Lung microvascular endothelial cell (primary cell): ENCODE measurements at places on chromosomes 6 and 20. TPM values are rescaled to one million over a fixed set of nuclear protein-coding genes. Genes with fewer than 3 reads are reported as not detected.
A peak's percentile ranks its signal among the peaks of the same experiment; 100 is the strongest.

DNA sequence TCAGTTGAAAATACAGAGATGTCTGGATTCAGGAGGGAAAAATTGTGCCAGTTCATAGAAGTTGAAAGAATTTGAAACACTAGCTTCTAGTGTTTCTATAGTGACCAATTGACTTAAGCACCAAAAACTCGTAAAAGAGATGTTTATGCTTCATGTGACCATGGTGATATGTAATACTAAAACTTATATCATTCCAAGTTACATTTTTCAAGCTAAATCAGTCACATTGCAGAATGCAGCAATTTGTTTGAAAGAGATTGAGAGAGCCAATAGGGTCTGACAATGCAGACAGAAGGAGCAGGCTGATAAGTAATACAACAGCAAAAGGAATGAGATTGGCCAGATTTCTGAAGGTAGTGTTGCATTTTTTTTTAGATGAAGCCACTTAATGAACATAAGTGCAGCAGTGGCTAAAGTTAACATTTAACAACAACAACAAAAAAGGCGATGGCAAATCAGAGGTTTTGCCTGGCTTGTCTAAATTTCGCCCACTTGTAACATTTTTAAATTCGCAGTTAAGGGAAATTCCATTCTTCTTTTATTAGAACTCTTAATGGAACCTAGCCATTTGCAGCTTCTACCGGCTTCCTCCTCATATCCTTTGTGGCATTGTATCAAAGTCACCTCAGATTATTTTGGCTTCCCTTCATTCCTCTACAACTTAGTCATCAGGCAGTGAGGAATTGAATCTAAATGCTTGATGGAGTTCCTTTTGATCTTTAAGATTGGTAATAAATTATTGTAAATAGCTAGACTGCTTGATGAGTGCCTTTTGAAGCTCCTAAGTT is 484.0 kb upstream of the SOX4 start:
- DNase-seq: peak; percentile 61

DNA sequence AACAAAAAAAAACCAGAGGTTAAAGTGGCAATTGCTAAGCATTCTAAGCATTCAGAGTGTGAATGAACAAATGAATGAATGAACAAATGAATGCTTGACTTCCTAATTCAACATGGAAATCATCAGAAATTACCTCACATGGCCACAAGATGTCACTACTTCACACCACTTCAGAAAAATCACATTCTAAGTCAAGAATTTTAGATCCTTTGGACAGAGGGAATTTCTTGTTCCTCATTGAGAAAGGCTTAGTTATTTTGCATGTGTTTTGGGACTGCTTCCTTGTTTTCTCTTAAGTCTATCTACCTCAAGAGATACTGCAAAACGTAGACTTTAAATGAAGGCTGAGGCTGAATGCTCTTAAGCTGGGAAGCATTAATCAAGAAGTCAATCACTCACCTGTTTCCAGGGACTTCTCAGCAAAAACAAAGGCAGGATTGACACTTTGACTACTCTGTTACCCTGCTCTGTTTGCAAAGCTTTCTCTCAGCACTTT is 120.2 kb downstream of the MBOAT1 start:
- DNase-seq: peak; percentile 58

CNKSR3 gene
- total RNA-seq: 3.5 and 8.1 TPM in 2 replicates

GRCh38 chr6:39754514-39755115 is 29.4 kb upstream of the KIF6 start:
- no peak for DNase-seq

DNA sequence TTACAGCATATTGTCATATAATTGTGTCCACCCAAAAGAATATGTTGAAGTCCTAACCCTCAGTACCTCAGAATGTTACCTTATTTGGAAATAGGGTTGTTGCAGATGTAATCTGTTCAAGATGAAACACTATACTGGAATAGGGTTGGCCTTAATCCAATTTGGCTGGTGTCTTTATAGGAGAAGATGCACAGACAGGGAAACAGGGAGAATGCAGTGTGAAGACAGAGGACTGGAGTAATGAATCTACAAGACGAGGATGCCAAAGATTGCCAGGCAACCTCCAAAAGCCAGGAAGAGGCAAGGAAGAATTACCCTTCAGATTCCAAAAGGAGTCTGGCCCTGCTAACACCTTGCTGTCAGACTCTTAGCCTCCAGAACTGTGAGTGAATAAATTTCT is 482.9 kb downstream of the PTPRT start:
- no peak for DNase-seq

GRCh38 chr6:75317503-75318206 is 33.1 kb upstream of the TMEM30A start:
- DNase-seq: peak; percentile 42

DNA sequence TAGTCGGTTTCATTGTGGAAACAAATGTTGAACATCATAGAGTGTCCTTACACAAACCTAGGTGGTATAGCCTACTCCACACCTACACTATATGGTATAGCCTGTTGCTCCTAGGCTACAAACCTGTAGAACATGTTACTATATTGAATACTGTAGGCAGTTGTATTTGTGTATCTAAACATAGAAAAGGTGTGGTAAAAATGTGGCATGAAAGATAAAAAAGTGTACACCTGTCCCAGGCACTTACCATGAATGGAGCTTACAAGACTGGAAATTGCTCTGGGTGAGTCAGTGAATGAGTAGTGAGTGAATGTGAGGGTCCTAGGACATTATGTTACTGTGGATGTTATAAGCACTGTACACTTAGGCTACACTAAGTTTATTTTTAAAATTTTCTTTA is 103.0 kb downstream of the ZFAND3 start:
- no peak for DNase-seq

DNA sequence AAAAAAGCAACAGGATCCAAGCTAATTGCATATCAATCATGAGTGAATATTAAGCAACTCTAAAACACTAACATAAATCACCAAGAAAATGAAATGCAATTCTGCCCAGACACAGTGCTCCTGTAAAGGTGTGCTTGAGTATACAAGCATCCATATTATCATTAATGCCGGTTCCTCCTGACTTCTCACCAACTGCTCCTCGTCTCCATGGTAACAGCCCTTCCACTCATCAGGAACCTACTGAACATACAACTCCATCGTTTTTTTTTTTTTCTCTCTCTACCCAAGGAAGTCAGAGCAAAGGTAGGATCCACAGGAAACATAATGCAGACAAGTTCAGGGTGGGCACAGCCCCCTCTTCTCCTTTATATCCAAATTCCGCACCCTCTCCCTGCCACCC is 12.4 kb downstream of the GABBR1 start:
- DNase-seq: no peak

GRCh38 chr20:19691125-19691524 is 66.9 kb upstream of the RIN2 start:
- no peak for DNase-seq

LY6G6F gene
- not detected in 2 replicates for total RNA-seq

DNA sequence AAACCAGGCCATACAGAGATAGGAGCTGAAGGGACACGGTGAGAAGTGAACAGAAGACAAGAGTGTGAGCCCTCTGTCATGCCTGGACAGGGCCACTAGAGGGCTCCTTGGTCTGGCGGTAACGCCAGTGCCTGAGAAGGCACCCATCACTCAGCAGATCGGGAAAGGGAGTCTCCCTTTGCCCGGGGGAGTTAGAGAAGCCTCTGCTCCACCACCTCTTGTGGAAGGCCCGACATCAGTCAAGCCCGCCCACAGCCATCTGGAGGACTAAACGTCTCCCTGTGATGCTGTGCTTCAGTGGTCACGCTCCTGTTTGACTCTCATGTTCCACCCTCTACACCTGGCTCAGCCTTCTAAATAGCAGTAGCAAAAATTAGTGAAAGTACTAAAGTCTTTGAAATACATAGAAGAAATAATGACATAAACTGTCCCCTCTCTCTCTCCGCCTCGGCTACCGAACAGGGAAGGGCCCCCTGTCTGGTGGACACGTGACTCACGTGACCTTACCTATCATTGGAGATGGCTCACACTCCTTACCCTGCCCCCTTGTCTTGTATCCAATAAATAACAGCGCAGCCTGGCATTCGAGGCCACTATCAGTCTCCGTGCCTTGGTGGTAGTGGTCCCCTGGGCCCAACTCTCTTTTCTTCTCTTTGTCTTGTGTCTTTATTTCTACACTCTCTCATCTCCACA is 66.7 kb downstream of the RPP21 start:
- peak; percentile 55 for DNase-seq

TNNC2 gene
- total RNA-seq: not detected in 2 replicates

- DNase-seq: no peak
Measured at GRCh38 chr6:14271789-14272736, 154.5 kb downstream of the CD83 start.

DNA sequence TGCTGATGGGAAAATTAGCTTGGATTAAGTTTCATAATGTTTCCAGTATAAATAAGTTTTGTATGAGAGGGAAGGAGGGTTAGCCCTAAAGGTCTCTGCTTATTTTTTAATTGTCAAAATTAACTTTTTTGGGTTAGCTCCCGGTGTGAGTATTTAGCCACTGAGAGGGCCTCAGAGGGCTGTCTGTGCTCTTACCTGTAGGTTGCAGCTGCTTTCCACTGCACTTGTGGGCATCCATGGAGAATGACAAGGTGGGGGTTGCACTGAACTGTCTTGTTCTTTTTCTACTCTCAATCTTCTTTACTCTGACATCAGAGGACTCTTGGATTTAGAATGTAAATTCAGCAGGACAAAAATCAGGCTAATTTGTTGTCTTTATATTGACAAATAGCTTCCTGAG is 81.4 kb downstream of the CD164 start:
- no peak for DNase-seq

DNA sequence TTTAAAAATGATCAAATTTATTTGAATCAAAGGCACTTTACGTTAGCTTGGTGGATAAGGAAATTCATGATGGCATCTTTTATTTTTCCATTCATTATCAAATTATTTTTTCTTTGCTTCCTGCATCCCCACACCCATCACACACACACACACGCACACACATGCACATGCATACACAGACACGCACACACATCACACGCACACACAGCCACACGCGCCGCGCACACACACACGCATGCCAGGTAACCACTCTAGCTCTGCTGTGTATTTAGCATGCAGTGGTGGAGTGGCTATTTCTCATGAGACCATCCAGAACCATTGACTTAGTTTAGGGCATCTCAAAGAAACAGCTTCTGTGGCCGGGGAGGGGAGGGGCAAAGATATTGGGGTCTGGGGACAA is 47.0 kb downstream of the GNAS start:
- DNase-seq: no peak

PRKN gene
- under 0.01 and 0.40 TPM in 2 replicates for total RNA-seq

- DNase-seq: no peak
Measured at GRCh38 chr20:34824026-34824425, 1.4 kb downstream of the NCOA6 start.

GRCh38 chr6:3517350-3517749 is 60.5 kb upstream of the SLC22A23 start:
- no peak for DNase-seq

DNA sequence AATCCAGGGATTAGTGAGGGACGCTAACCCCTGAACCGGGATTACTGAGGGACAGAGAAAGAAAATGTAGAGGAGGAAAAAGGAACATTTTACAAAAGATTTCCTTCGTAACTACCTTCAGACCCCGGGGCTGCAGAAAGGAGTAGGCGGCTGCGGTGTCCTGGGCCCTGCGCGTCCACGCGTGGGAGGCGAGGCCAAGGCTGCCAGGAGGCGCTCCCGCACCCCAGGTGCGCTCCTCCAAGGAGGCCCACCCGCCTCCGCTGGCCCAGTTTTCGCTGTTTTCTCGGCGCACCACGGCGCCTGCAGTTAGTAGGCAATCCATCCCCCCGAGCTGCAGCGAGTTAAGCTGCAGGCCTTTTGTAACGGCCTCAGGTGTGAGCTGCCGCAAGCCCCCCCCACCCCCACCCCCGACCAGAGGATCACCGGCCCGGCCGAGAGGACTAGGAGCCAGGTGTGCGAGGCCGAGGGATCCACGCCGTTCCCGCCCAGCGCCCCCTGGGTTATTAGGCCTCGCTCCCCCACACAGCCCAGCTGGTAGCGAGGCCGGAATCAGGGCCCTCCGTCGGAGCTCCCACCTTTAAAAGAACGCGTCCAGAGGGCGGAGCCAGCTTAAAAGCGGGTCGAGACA is 380.3 kb upstream of the ARID1B start:
- DNase-seq: no peak

DNA sequence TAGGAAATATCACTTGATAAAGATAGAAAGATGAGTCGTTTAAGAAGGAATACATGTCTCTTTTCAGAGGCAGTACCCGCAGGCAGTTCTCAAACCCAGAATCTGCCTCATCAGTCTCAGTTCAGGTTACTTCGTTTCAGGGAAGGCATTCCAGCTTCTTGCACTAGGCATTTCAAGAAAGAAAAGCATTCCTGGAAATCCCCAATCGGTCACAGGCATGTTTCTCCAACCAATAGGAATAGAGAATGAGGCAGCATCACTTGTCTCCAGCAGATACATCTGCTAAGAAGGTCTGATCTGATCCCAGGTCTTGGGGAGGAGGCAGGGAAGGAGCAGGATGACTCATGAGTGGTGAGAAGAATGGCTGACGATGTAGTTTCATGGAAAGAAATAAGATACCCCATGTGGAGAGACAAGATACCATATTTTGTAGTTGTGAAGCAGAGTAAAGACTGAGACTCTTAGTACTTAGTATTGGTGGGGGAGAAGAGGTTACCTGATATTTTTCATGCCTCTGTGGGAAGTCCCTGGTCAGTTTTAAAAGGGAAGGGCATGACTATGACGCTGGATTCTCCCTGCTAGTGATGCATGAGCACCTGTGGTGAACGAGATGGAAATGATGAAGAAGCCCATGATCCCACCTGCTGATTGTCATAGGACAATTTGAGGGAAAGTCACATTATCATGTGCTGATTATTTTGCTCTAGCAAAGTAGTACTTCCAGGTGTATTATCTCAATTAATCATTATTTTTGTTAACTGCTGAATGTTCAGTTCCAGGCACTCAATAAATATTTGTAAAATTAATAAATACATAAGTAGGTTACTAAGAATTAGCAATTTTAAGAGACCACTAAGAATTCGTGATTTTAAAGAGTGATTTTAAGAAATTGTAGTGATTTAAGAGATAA is 20.3 kb upstream of the HLA-DRB1 start:
- peak; percentile 43 for DNase-seq

DNA sequence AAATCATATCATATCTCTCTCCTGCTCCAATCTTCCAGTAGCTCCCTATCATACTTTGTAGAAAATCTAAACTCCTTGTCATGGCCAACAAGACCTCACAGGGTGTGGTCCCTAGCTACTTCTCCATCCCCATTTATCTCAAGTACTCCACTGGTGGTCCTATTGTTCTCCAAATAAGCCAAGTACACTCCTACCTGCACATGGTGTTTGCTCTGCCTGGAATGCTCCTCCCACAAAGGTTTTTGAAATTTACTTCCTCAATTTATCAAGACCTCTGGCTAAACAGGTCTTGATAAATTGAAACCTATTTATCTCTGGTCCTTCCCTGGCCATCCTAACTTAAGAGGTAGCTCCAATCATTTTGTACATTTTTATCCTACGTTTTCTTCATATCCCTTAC is 12.1 kb downstream of the TMX4 start:
- no peak for DNase-seq

HRH3 gene
- total RNA-seq: not detected in 2 replicates
